ENCODE measurements at places on chromosomes 5 and 9.

GRCh38 chr5:2213121-2213730 is 330.5 kb upstream of the IRX4 start:
- DNase-seq, result no peak

DNA sequence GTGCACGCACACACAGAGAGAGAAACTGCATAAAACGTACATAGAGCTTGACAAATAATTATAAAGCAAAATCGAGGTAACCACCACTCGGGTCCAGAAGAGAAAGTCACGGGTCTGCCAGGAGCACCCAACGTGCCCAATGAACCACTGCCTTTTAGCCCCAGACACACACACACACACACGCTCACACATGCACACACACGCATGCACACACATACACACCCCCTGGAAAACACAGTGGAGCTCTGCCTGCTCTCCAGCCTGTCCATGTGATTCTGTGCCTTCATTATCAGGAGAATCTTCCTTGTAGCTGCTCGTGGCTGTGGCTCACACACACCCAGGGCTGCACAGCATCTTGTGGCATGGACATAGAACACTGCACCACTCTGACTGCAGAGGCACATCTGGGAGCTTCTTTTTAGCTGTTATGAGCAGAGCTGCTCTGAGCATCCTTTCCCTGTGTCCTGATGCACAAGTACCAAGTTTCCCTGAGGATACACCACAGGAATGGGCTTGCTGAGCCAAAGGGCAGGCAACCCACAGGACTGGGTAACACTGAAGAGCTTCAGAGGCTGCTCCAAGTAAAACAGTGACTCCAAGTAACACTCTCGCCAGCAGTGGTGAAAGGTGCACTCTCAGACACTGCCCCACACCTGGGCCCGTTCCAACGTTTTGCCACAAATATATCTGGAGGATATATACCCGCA is 58.9 kb downstream of the CAMSAP1 start:
- no peak for DNase-seq

DNA sequence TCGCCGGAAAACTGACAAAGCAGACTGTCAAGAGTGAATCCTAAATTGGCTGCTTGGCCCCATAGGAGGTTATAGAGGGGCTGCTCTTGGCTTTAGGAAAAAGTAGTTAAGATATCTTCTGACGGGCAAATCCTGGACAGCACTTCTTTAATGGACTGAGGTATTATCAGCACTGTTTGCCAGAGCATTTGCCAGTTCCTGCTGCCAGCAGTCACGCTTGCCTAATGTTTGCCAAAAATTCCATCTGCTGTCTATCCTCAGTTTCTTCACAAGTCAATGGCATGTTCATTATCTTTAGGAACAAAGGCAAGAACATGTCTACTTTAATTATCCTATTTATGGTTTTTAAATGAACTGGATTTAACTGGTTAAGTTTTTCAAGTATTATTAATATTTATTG is 25.8 kb upstream of the SREK1 start:
- DNase-seq, result no peak

DNA sequence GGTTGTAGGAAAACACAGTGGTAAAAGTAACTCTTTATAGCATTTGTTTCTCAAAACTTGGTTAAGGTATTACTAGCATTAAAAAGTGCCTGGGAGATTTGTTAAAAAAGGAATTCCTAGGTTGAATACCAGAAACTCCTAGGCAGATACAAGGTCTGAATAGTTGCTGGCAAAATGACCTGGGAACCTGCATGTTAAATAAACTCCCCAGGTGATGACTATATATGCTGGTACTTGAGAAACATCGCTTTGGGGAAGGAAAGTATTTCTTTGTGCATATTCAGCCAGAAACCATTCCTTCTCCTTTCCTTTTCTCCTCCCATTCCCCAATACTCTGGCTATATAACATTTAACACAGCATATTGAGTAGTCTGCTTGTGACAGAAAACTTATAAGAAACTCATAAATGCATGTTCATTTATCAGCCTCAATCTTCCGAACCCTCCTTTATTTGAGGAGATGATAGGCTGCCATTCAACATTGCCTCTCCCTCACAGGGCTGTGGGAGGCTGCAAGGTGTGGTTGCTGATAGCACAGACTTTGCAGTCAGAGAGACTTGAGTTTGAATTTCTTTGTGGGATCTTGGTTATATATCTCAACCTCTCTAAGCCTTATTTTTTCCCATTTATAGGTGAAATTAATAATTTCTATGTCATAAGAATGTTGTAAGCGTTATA is 28.7 kb downstream of the PCSK1 start:
- no peak for DNase-seq

DNA sequence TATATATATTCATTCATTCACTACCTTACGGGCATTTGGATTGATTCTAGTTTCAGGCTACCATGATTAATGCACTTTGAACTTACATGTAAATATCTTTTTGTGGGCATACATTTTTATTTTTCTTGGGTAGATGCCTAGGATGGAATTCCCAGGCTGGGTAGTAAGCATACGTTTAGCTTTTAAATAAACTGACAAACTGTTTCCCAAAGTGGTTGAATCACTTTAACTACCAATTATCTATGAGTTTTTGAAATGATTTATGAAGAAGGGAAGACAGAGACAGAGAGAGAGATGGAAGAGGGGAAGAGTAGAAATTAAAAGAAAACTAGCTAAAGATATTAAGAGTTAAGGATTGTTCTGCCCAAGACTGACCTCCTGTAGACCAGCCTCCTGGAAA is 612.6 kb downstream of the PSAT1 start:
- no peak for DNase-seq

DNA sequence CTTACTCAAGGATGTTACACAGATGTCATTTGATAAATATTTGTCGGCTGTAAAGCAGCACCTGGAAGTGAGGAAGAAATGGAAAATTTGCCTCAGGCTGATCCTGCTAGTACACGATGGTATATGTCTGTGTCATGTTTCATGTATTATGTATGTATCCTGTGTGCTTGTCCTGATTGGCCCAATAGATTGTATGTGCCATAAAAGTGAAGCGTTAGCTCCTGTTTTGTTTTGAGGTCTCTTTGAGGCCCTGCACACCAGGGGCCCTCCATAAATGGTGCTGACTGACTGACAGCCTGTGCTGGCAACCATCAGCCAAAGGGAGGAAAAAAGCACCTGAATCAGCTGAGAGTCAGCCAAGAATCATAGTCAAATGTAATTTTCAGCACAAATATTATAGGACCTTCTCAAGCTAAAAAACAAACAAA is 11.8 kb upstream of the LNPEP start:
- no peak for DNase-seq

GRCh38 chr5:91586232-91586631 is 203.1 kb upstream of the ARRDC3 start:
- no peak for DNase-seq

DNA sequence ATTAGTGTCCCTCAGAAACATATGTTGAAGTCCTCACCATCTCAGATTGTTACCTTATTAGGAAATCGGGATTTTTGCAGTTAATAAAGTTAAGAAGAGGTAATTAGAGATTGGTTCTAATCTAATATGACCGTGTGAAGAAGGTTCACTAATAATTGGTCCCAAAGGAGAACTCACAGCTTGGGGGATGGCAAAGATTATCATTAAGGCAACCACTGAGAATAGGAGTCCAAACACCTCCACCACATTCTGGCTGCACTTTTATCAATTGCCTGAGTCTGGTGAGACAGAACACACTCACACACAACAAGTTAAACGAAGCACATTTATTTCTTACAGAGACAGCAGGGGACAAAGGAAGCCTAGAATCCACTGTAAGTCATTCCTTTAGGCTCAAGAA is 94.9 kb upstream of the PRDM9 start:
- no peak for DNase-seq

GRCh38 chr9:2663461-2664173 is 42.0 kb downstream of the VLDLR start:
- no peak for DNase-seq

DNA sequence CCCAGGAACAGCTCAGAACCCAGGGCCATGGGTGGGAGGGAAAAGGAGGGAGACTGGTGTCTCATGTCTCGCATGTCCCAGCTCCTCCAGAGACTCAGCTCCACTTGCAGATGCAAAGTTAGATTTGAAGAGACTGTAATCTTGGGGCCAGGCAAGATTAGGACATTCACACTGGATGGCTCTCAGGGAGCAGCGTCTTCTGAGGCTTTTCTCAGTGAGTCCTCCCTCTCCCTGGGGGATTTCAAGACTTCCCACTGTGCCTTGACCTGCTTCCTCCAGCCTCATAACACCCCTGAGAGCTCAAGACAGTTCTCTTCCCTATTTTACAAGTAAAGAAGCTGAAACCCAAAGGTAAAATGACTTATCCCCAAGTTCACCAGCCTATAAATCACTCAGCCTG is 10.5 kb upstream of the TCOF1 start:
- no peak for DNase-seq

DNA sequence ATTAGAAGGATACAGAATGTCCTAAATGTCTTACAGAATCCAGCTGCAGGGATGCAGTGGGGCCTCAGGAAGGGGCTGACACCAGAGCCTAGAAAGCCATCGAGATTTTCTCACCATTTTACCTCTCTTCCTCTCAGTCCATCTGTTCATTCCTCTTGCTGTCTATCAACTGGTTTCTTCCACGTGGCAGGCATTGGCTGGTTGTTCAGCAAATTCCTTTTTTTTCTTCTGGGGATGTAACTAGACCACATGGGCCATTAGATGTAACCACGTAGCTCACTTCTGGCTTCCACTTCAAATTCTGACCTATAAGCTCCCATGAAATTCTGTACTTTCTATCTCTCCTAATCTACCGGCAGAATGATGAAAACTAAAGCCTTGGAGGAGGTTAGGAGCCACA is 93.6 kb upstream of the MTAP start:
- DNase-seq, result no peak

DNA sequence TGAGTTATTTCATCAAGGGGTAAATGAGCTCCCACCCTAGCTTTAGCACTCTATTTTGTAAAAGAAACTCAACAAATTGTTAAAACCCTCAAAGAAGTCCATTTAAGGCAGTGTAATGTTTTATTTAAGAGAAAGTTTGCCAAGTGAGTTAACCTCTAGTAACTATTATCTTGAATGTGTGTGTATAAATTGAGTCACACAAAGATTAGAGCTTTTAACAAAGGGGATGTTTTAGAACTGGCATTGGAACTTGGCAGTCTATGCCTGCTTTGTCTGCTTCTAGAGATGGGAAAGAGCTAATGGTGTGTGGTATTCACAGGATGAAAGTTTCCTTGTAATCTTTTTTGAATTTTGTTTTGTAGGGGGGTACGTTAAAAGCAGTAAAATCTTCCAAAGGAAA is 33.2 kb downstream of the KDM3B start:
- no peak for DNase-seq

GRCh38 chr9:92638621-92639101 is 31.3 kb downstream of the IPPK start:
- DNase-seq, result no peak

- no peak for DNase-seq
Measured at GRCh38 chr9:73536403-73536802, 384.7 kb downstream of the ANXA1 start.

- no peak for DNase-seq
Measured at GRCh38 chr5:8270246-8270645, 401.3 kb downstream of the MTRR start.

DNA sequence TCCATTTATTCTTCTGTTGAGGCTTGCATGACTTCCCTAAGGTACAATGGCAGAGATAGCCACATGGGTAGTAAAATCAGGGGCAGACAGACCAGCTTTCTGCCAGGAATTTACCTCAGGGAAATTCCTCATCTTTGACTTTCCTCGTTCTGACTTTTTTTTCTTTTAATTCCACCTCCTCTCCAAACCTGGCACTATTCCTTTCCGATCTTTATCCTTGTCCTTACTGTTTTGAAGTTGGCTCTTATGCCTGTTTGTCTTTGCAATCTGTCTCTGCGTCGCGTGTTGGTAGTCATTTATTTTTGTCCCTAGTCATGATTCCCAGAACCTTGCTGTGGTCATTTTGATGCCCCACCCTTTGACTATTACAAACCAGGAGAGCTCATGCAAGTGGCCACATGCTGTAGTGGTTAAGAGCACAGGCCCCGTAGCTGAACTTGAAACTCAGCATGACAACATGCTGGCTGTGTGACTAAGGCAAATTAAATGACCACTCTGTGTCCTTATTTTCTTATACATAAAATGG is 19.0 kb downstream of the TMC1 start:
- DNase-seq, result no peak

- no peak for DNase-seq
Measured at GRCh38 chr5:97046270-97046982, 96.0 kb downstream of the LIX1 start.

- DNase-seq, result no peak
Measured at GRCh38 chr9:128917151-128917849, 3.5 kb upstream of the PHYHD1 start.

DNA sequence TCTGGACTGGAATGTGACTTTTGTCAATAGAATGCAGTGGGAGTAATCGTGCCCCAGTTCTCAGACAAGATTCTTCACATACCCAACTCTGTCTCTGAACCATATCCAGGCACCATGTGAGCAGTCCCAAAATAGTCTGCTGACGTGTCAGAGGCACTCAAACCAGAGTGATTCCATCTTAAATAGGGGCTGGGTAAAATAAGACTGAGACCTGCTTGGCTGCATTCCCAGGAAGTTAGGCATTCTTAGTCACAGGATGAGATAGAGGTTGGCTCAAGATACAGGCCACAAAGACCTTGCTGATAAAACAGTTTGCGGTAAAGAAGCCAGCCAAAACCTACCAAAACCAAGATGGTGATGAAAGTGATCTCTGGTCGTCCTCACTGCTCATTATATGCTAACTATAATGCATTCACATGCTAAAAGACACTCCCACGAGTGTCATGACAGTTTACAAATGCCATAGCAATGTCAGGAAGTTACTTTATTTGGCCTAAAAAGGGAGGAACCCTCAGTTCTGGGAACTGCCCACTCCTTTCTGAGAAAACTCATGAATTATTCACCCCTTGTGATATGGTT is 16.9 kb upstream of the PLCXD3 start:
- DNase-seq, result no peak

- no peak for DNase-seq
Measured at GRCh38 chr9:132729235-132729890, 59.1 kb downstream of the GTF3C4 start.

DNA sequence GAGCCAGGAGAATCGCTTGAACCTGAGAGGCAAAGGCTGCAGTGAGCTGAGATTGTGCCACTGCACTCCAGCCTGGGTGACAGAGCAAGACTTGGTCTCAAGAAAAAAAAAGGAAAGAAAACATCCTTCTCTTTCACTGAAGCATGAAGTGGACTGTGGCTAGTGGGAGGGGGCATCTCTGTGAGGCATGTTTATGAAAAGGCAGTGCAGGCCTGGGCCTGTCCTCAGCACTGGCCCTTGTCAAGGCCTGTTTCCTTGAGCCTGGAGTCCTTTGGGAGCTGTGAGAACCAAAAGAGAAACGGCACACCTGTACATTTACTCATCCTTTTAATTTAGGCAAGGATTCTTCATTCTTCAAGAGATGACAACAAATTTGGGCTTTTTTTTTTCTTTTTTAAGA is 18.3 kb upstream of the FUBP3 start:
- DNase-seq, result no peak
